ENCODE measurements at places on chromosomes 6 and 20.

DNA sequence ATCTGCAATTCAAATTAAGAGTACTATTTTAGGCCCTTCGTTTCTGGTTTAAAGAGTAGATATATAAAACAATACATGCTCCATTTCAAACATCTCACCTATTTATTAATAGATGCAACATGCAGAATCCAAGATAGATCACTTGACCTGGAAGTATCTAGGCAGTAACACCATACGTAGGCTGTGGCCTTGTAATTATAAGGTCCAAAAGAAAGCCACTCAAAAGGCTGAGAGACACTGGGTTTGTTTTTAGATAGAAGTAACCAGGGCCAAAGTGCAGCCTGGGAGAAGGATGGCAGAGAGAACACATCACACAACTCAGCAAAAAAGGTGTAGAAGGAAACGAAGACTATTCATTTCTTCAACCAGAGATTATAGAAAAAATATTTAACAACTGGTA lies 8.4 kb upstream of the GFOD1 start:
- no peak for DNase-seq

DNA sequence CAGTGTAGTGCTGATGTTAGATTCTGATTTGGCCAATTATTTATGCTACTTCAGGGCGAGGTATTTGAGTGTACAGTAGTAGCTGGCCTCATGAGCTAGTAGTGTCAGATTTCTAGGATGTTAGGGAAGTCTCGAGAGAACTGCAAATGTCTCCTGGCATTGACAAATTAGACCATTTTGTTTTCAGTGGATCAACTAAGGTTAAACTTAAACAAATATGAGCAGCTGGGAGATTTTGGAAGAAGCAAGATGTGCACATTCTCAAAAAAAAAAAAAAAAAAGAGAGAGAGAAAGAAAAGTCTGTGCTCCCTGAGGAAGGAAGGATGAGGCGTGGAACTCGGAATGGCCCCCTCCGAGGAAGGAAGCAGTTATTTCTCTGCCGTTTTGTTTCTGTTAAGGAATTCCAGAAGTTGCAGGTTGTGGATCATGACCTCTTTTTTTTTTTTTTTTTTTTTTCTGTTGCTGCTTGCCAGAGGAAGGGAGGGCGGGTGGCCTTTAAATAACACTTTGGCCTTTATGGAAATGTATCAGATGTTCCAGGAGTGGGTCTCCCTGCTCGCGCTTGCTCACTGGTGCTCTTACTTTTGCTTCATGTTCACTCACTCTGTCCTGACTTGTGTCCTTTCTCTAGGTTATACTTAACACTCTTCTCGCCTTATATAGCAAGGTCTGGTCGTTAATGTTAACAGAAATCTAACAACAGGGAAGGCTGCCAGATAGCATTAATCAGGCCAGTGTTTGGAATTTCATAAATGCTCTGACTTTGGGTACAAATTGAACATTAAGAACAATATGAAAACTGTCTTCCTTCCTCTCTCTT lies 124.4 kb downstream of the TCP11 start:
- peak; percentile 64 for DNase-seq

- DNase-seq = no peak
These were observed 60.6 kb upstream of the ATXN1 start for GRCh38 chr6:16821834-16822264.

- no peak for DNase-seq
These were observed 204.8 kb downstream of the THBS2 start for GRCh38 chr6:169048865-169049205.

DNA sequence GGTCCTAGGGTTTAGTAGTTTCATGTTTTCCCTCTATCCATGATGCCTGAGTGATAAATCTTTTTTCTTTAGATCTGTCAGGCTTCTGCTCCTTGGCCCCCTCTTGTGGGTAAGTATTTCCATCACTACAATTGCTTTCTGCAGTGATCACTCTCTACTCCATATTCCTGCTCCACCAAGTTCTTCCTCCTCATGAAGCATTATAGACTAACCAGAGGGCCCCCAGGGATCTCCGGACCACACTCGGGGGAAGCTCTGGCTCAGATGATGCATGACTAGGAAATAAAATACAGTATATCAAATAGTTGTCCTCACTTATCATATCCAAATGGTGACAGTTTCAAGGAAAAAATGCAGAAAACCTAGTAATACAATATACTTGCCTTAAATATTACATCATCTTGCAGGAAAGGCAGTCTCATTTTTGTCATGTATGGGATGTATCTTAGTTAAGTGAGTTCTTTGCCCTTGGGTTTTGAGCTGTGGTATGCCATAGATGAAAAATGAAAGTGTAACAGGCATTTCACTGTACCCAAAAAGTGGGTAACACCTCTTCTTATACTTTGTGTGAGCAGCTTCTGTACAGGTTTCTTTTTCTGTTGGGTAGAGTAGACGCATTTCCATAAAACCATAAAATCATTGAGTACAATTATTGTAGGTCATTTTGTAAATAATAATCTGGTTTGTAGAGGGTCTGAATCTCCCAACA lies 200.9 kb upstream of the EYA4 start:
- no peak for DNase-seq

GRCh38 chr6:73409395-73409794 lies 14.8 kb downstream of the DDX43 start:
- no peak for DNase-seq

- no peak for DNase-seq
These were observed 529.8 kb downstream of the MAFB start for GRCh38 chr20:40159276-40159675.

- DNase-seq = no peak
These were observed at the start of gene ADIG for GRCh38 chr20:38581013-38581412. ADIG (plus strand) TSS chr20:38581197; CDS start chr20:38581251, 54 bp downstream.

GRCh38 chr6:89045011-89045387 lies 35.6 kb upstream of the PNRC1 start:
- no peak for DNase-seq

DNA sequence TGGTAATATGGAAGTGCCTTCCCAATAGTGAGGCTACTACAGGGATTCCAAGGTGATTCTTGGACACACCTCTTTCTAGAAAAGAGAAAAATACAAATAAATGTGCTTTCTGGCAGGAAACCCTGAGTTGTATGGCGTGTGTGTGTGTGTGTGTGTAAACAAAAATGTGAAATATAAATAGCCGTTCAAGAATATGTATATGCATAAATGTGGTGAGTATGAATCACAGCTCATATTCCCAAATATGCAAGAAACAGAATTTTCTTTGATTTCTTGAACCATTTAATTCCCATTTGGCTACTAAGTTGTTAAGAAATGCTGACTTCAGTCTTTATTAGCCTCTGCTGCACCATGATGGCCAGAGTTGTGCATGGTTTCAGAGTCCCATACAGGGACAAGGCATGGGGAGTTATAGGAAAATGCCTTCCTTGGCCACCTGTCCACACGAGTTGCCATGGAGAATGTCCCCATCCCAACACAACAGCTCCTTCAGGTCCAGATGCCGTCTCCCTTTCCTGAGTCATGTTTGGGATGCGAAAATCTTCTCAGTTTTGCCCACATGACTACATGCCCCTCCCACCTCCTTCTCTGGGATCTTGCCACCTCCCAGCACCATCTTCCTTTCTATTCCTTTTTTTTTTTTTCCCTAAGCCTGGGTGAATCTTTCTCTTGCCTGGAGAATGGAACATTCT lies 312.4 kb upstream of the ECI2 start:
- no peak for DNase-seq

DNA sequence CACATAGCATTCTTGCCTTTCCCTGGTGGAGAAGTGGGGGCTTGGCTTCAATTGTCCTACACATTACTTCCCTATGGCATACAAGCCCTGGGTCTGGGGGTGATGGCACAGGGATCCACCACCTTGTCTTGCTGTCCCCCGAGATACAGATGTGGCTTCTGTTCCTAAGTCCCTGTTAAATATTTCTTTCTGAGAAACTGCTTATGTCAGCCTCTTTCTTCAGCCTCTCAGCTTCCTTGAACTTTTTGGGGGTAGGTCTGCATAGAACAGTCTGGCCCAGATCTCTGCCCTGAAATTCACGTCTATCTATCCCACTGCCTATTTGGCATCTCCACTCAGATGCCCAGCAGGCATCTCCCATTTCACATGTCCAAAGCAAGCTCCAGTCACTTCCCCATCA lies 177.4 kb downstream of the SCP2D1 start:
- no peak for DNase-seq

- no peak for DNase-seq
These were observed 92.4 kb downstream of the PRND start for GRCh38 chr20:4813863-4814695.

DNA sequence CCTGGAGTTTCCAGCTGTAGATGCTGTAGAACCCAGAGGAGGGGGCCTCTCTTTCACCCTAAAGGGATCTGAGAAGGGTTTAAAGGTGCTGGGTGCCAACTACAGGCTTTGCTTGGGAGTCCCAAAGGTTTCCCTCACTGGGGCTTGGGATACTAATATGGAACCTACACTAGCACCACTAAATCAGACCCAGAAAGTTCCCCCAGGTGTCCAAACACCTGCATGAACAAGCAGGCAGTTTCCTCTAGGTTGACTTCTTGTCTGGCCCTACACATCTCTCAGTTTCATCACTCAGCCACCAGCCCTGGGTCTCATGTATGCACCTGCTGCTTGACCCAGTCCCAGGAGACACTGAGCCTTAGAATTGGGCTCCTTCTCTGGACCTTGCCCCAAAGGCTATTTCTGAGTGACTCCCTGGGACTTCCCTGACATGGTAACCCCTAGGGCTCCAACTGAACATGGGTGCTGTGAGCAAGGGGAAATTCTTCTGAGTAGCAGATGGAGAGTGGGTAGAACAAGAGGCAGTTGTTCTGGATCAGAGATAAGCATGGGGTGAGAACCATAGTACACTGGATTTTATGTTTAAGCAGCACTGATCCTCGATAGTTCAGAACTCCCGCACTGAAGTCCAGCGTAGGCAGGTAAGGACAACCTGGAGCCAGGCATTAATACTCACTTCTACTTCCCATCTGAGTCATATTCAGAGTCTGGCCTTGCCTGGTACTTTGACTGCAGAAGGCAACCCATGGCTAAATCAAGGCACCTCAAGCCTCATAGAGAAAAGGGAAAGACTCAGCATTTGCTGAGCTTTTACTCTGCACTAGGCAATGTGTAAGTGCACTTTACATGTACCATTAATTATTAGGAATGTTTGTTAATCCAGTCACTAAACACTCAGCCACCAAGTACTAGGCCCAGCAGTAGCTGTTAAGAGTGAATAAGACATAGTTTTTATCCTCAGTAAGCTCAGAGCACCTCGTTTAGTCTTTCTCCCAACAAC lies 16.8 kb downstream of the BCL2L1 start:
- no peak for DNase-seq

DNA sequence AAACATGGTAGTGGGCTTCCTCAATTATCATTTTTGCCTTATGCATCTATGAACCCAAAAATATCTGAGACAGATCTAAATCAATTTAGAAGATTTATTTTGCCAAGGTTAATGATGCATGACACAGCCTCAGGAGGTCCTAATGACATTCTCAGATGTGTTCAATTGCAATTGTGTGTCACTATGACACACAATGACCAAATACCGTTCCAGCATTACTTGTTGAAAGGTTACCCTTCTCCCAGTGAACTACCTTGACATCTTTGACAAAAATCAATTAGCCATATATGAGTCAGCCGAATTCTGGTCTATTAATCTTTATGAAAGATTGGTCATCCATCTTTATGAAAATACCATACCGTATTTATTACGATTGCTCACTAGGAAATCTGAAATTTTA lies 592.5 kb upstream of the GJE1 start:
- DNase-seq = no peak

DNA sequence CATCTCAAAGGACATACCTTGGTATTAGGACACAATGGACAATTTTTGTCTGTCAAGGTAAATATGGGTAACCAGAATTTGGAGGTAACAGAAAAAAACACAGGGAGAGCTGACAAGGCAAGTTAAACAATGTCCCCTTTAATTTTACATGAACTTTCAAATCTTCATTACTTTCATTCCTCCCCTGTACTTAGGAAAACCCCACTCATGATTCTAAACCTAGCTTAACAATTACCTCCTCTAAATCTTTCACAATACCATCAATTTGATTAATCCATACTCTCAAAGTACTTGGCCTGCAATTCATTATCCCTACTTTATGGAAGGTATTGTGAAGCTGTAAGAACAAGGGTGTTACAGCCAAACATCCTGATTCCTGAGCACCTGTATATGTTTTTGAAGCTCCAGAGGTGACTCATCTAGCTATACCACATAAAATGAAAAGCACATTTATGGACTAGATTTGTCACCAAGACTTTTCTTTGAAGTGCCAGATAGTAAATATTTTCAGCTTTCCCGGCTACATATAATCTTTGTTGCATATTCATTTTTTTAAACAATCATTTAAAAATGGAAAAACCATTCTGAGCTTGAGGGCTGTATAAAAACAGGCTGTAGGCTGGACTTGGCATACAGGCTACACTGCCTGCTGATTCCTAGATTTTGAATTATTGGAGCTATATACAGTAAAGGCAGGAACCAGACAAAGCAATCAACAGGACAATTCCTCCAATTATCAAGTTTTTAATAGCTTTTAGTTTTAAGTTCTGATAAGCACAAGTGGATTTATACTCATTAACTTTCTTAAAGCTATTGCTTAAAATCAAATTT lies 22.9 kb downstream of the DEK start:
- DNase-seq = no peak

- DNase-seq = no peak
These were observed 47.3 kb upstream of the DYNLRB1 start for GRCh38 chr20:34468951-34469350.
